ENCODE measurements at places on chromosomes 11 and 22.

- no peak for DNase-seq
Observed at GRCh38 chr22:24772493-24773220, 1.9 kb downstream of the PIWIL3 start.

DNA sequence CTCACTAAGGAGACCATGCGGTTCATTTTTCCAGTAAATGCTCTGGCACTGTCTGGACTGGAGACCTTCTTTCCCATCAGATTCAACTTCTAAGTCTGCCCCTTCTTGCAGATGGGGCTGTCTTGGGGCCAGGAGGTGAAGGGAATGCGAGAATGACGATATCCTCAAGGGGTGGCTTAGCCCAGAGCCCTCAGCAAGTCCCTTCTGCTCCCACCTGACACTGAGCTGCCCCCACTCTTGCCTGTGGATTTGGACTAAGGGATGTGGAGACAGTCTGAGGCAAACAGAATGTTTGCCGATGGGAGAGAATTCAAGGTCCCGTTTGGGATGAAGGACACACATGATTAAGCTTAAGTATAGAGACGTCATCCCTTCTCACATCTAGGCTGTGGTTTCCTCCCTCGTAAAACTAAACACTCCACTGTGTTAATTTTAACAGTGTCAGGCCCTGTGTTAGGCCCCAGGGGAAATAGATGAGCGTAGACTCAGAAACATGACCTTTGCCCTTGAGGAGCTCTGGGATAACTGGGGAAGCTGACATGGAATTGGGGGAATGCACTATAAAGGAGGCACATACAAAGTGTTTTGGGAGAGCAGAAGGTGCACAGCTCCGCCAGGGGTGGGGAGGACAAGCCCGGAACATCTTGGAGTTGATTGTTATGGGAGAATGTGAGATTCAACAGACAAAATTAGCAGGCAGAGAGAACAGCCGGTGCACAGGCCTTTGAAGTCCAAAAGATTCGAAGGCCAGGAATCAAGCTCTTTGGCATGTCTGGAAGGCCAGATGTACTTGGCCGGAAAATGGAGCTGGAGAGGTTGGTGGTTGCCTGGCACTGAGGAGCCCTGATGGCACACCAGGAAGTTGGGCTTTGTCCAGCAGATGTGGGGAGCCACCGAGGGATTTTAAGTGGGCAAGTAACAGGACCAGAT is 71.6 kb downstream of the ST3GAL4 start:
- DNase-seq, result no peak

GRCh38 chr22:44037519-44038375 is 13.6 kb downstream of the PARVB start:
- DNase-seq, result peak; percentile 75

DNA sequence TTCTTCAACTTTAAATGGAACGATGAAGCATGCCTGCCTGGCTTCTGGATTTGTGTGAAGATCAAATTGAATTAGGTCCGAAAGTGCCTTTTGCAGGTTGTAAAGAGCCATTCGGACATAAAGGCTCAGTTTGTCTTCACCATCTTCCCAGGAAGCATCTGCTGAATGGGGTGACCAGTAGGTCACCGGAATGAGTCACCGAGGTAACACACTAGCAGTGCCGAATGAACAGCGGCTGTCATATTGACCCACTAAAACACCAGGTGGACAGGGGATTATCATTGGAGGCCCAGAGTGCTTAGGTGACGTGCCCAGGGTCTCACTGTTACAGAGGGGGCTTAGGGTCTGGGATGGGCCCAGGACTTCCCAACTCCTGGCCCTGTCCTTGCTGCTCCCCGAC is 43.1 kb upstream of the MYH9 start:
- no peak for DNase-seq

GRCh38 chr11:64384981-64385944 is 26.3 kb downstream of the RPS6KA4 start:
- DNase-seq, result no peak

DNA sequence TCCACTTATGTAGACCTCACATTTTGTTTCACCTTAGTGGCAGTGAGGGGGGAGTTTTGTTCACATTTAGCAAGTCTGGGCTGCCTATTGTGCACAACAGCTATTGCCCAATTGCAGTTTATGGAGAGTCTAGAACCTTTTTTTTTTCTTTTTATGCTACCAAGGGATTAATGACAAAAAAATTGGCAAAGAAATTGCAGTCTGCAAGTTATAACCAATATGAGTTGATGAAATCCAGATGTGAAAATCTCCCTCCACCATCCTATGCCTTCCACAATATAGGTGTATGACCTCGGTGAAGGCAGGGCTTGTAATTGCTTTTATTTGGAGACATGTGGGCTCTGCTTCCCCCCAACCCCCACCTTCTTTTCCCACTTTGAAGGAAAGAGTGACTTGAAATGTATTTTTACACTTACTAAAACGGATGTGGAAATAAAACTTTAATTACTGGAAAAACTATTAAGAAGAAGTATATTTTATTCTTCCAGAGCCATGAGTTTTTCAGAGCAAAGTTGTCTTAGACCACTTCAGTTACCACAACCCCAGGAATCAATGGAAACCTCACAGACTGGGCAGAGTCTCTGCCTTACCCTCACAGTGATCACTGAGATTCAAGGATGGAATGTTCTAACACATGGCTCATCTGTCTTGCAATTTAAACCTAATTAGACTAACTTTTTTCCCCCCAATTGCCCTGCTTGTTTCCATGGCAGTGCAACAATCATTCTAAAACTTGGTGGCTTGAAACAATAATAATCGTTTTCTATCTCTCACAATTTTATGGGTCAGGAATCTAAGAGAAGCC is 120.8 kb upstream of the SLC5A12 start:
- DNase-seq, result no peak

GRCh38 chr22:40046126-40046525 is 51.4 kb downstream of the FAM83F start:
- no peak for DNase-seq

DNA sequence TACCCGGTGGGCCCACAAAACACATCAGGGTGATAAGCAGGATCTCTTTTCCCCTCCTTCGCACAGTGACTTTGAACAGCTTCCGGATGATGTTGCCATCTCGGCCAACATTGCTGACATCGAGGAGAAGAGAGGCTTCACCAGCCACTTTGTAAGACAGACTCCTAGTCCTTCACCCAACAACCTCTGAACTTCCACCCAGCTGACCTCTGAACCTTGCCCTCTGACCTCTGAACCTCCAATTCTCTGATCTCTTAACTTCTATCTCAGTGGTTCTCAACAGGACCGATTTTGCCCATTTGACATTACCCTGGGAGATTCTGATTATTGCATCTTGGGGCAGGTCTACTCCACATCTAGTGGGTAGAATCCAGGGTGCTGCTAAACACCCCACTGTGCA is 3.2 kb downstream of the NCF4 start:
- DNase-seq, result no peak

GRCh38 chr11:44226945-44227344 is 83.0 kb downstream of the ALX4 start:
- DNase-seq, result no peak

DNA sequence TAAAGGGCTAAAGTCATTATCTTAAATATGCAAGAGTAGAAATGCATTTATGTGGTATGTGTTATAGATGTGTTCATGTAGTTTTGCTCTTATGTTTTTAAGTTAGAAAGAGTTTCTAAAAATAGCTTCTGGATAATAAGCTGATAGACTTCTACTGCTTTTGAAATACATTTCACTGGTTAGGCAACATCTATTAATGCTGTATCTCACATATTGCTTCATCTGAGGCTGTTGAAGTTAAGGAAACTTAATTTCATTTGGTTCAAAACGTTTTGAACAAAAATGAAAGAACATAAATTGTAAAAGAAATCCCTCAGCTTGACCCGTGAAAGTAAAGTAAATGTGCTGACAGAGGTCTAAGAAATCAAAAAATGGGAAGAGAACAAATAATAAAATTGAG is 164.0 kb upstream of the CTSC start:
- DNase-seq, result no peak

GRCh38 chr22:38564669-38565068 is 5.3 kb downstream of the DMC1 start:
- DNase-seq, result no peak

- DNase-seq, result no peak
Observed at GRCh38 chr11:115078461-115079438, 400.4 kb downstream of the NXPE2 start.

DNA sequence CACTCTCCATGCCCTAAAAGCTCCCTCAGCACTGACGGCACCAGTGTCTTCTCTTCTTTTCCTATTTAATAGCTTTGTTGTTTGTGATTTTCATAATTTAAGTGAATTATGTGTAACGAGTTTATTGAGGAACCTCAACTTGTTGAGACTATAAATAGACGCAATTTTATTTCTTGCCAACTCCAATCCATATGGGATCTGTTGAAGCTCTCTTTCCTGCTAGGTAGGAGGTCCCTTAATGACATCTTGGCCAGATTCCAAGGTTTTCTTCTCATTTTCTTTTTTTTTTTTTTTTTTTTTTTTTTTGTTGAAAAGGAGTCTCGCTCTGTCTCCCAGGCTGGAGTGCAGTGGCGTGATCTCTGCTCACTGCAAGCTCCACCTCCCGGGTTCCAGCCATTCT is 14.2 kb downstream of the RTL6 start:
- no peak for DNase-seq

- no peak for DNase-seq
Observed at GRCh38 chr11:106344966-106345365, 267.5 kb downstream of the AASDHPPT start.
